ENCODE measurements at places on chromosomes 12 and 14. TPM values are rescaled to one million over a fixed set of nuclear protein-coding genes. Genes with fewer than 3 reads are reported as not detected.

DNA sequence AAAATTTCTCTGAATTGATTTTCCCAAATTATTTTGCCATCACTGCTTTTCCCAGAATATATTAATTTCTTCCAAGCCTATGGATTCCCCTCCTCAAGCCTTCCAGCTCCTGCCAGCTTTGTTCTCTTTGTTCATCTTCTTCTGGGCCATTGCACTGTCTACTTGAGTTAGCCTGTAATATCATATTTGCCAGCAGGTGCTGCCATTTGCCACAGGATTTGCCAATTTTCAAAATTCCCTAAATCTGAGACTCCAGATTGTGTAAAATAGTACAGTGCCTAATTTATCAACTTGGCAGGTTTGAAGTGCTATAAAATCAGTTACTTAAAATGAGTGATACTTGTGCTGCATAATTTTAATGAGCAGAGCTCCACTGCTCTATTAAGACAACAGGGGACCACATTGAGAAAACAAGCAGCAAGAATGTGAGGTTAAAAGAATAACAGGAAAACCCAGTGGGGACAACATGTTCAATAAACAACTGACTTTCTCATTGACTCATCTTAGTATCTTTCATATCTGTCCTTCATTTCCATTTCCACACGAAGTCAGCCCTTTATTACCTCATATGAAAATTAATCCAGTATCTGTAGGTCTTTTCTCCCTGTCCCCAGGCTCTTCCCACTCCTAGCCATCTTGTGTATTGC lies 84.6 kb upstream of the CCDC196 start:
- DNase-seq = no peak

DNA sequence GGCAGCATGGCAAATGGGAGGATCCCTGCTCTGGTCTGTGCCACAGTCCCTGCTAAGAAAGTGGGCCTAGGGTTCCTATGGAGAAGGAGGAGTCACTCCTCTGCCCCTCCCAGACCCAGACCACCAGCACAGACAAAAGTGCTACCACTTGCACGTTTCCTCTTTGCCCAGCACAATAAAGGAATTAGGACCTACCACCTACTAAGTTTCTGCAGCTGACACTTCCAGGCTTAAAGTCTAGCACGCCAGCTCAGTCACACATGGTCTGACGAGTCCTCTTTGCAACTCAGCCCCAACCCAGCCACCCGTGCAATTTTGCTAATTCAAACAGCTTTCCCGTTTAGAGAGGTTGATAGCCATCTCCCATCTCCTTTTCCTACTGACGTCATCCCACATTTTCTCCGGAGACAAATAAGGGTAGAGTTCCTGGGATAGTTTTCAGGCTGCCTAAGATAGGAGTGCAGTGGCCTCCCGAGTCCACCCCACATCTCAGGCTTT lies 66.2 kb upstream of the PTGR2 start:
- no peak for DNase-seq

- no peak for DNase-seq
Measured at GRCh38 chr14:89317051-89317691, 99.9 kb downstream of the FOXN3 start.

DNA sequence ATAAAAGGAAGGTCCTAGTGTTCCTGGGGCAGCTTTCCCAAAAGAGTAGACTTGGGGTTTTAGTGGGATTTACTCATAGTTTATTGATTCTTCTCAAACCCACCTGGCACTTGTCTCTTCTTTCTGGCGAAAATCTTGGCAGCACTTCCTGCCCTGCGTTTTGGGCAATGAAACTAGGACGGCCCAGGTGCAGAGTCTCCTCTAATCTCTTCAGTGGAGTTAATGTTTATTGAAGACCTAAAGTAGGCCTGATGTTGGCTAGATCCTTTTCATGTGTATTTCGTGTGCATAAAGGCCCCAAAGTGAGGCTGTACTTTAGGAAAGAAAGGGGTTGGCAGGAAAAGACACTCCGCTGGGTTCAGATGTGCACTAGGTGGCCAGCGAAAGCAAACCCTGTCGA lies 5.1 kb downstream of the WNT5B start:
- no peak for DNase-seq

- no peak for DNase-seq
Measured at GRCh38 chr12:114506651-114507050, 100.7 kb upstream of the TBX5 start.

DNA sequence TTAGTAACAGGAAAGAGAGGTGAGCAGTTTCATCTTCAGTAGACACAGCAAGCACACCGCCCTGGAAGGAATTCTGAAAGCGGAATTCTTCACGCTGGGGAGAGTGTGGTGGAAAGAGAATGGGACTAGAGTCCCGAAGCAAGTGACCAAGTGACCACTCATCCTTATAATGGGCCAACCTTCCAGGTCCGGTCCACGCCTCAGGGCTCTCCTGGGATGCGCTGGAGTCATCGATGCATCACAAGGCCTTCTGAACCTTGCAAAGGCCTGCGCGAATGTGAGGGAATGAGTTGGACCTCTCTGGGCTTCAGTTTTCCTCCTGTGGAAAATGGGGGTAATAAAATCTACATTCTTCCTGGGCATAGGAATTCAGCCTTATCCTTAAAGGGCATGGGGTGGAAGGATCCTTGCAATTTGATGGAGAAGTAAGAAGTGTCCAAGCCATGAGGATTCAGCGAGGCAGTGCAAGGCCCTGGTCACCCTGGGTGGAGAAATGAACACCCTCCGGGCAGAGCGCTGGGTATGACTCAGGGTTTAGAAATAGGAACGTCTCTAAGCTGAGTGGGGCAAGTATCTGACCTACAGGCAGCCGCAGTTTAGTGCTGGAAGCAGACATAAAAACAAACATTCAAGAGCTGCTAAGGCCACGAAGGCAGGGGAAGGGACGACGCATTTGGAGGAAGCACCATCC lies 97.7 kb downstream of the SETD3 start:
- no peak for DNase-seq

DNA sequence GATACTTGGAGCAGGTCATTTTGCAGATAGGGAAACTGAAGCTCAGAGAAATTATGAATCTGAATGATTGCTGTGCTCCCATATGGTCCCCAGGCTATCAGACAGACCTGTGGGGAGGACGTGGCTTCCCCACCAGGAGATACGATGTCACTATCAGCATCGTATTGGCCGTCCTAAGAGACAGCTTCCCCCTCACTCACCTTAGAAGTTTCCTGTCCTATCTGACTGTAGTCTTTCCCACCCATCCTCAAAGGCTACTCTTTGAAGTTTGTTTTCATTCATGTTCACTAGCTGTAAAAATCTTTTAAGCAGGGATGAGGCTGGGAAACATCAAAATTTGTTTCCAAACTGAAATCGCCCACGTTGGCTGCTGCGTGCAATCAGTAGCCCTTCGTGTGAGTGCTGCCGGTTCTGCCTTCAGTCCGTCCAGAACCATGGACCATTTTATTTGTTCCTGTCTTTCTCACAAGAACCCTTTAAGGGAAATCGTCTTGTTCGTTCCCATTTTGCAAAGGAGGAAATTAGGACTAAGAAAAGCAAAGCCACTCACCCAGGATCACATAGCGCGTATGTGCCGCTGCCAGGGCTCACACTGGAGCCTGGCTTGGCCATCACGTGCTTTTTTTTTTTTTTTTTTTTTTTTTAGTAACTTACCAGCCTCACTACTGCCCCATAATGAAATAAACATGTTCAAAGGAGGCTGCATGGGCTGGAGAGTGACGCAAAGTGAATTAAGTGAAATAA lies 1.0 kb upstream of the KDM2B start:
- no peak for DNase-seq

DNA sequence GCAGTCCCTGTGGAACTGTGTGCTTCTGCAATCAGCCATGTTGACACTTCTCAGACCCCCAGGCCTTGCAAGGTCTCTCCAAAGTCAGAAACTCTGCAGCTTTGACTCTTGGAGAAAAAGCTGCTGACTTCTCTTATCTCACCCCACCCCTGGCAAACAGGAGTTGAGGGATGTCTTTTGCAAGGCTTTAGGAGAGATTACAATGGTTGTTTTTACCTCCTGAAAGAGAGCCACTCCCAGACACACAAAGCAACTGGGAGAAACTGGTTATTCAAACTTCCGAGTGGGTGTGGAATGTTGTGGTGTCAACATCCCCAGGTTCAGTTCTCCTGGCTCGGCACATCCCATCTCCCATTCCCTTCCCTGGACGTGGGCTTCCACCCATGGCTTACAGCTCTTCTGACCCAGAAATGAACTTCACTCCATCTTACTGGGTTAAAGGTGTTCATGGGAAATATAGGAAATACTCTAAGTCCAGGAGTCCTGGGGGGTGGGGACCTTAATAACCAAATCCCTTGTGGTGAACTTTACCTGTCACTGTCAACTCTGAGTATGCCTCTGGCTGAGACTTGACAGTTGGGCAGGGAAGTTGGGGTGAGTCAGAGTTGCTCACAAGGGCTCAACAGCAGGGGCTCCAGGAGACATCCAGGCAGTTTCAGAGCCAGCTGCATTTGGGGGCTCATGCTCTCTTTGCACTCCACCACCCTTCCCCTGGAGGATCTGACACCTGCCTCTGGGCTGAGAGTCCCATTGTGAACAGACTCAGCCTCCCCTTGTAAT lies 41.9 kb downstream of the CCDC177 start:
- no peak for DNase-seq

DNA sequence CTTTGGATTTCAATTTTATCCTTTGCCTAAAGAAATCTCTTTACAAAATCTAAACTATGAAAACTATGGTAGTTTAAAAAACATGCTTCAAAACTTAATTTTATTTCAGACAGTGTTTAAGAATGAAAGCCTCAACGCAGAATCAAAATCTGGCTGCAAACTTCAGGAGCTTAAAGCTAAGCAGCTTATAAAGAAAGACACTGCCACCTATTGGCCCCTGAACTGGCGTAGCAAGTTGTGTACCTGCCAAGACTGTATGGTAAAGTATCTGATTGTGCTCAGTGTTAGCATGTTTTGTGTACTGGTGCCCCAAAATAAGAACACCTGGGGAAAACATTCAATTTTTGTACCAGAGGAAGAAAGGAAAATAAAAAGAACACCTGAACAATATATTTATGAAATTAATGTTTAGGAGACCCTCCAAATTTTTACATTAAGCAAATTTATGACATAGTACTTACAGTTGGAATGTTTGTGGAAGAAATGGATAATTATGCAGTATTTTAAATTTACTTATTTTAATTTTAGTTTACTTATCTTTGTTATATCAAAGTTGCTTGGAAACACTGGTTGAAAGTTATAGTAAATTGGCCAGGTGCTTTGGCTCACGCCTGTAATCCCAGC lies 12.2 kb downstream of the UBR7 start:
- peak; percentile 46 for DNase-seq

GRCh38 chr12:57027011-57027804 lies 10.9 kb upstream of the TAC3 start:
- no peak for DNase-seq

DNA sequence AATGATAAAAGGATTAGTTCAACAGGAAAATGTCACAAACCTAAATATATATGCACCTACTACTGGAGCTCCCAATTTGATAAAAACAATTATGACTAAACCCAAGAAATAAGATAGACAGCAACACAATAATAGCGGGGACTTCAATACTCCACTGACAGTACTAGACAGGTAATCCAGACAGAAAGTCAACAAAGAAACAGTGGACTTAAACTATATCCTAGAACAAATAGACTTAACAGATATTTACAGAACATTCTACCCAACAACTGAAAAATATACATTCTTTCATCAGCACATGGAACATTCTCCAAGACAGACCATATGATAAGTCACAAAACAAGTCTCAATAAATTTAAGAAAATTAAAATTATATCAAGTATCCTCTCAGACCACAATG lies 28.0 kb upstream of the LGR5 start:
- no peak for DNase-seq

DNA sequence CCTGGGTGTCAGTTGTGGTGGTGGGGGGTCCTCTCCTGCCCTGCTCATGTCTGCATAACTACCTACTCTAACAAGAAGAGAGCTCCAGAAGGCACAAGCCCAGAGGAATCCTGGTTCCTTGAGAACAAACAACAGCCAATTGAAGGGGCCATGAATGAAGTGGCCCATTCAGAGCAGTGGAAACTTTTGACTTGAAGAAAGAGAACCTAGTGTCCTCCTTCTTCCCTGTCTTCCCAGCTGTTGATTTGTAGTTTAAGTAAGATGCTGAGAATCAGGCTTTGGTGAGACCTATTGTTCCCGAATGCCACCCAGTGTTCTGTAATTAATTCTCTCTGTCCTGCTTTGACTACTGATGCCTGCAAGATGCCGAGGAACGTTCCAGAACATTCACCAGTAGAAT lies 79.2 kb downstream of the C14orf132 start:
- no peak for DNase-seq

- DNase-seq = no peak
Measured at GRCh38 chr12:28086521-28087155, 103.6 kb upstream of the CCDC91 start.

- no peak for DNase-seq
Measured at GRCh38 chr12:131896811-131897270, 2.4 kb downstream of the ULK1 start.

- no peak for DNase-seq
Measured at GRCh38 chr12:32598688-32599087, 80.4 kb upstream of the DNM1L start.

- no peak for DNase-seq
Measured at GRCh38 chr14:40119321-40119720, 687.1 kb upstream of the FBXO33 start.

- DNase-seq = no peak
Measured at GRCh38 chr14:80077262-80077661, 134.0 kb downstream of the DIO2 start.

DNA sequence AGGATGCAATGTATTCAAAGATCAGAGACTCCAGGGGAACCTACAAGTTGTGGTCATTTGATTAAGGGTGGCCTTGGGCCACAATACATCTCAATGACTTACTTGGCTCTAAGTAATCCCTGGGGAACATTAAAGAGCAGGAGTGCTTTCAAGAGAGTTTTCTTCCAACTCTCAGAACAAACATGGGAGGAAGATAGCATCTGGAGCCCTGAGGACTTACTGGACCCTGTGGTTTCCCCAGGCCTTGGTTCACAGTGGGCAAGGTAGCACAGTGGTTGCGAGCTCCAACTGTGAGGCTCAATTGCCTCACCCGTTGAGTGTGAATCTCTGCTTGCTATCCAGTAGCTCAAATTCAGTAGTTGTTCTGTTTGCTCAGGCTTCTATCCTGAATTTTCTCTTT lies 32.4 kb downstream of the STXBP6 start:
- DNase-seq = no peak

DNA sequence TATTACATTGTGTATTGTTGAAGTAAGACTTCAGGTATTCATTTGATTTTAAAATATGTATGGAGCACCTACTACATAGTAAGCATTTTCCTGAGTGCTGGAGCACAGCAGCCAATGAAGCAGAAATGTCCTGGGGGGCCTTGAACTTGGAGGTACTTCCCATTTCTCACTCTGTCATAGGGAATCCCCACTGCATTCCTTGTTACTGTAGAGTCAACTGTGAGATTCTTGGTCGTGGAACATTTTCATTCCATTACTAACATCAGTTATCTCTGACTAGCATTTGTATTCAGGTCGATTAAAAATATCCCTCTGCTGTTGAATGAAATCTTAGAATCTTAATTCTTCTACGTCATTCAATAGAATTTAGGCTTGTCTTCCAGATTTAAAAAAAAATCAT lies 66.7 kb downstream of the PDE3A start:
- DNase-seq = no peak

RNASE1 gene
- 6.2 TPM for total RNA-seq

HCAR3 gene
- total RNA-seq = not detected

GAS2L3 gene
- 20.1 TPM for total RNA-seq

GLIPR1 gene
- not detected for total RNA-seq

LRTM2 gene
- 0.66 TPM for total RNA-seq

Measured in WTC11 (cell line).